ENCODE measurements at places on chromosomes 13 and 19.
A peak's percentile ranks its signal among the peaks of the same experiment; 100 is the strongest.

DNA sequence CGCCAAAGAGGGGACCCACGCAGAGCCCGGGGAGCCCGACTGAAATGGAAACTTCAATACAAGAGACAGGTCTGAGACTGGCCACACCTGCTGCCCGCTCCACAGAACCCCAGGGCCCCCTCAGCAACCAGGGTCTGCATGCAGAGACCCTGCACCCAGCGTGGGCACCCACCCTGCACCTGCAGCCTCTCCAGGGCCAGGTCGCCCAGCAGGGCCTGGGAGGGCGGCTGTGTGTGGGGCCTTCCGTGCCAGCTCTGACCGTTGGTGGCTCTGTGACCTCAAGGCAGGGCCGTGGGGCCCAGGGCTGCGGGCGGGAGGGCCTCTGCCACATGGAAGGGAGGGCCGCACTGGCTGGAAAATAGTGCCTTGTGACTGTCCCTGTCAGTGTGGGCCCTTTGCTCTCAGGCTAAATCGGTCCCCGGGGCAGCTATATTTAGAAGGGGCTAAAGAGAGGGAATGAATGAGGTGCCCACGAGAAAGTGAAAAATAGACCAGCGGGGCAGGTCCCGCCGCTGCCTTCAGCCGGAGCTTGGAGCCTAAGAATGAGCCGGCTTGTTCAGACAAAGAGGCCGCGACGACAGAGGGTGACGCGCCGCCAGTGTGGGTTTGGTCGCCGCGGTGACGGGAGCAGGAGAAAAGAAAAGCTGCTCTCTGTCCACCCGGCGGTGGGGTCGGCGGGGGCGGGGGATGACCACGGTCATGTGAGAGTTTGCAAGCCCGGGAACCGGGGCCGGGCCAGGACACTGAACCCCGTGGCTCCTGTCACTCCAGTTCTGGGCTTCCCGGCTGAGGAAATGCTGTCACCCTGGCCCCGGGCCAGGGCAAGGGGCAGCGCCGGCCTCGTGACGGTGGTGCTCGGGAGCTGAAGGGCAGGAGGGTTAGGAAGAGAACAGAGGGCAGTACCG, 70.5 kb downstream of the GADD45B start:
- no peak for DNase-seq

DNA sequence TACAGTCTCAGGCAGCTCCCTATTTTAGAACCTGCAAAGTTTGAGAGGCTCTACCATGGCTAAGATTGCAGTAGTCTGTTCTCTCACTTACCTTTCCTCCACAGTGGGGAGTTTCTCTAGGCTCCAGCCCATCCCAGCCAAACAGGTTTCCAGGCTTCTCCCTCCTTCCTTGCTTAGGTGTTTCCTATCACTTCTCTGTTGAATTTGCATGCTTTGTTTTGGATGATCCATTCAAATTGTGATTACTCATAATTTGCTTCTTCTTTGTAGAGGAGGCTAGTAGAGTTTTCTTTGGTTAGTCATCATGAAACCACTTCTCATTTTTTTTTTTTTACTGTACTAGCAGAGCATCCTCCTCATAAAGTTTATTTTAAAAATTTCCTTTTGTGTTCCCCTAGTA, 1242.2 kb upstream of the MIR17HG start:
- no peak for DNase-seq

DNA sequence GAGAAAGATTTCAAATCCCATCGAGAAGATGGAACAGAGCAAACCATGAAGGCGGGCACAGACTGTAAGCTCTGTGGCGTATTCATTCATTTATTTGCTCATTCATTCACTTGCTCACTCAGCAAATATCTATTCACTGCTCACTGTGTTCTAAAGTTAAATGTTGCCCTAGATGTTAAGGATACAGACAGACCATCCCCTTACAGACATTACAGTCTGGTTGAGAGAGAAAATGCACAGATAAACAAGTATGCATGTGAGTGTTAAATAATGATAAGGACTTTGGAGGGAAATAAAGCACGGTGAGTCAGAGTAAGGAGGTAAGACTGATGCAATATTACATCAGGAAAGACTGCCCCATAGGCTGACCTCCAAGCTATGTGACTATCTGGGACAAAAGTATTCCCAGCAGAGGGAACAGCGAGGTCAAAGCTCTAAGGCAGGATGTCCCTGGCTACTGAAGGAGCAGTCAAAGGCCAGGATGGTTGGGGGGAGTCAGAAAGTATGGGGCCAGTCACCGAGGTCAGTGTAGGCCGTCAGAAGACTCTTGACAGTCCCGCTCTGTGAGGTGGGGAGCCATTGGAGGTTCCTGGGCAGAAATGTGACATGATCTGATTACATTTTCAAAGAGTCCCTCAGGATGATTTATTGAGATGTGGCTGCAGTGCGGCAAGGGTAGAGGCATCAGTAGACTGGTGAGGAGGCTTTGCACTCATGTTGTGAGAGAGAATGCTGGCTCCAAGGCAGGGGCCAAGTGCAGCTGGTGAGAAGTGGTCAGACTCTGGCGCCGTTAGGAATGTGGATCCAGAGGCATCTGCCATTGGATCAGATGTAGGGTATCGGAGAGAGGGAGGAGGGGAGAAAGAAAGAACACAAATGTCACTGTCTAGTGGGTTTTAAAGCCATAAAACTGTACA, 37.9 kb downstream of the MBNL2 start:
- DNase-seq: no peak

GRCh38 chr13:111129465-111130115, 14.5 kb downstream of the ARHGEF7 start:
- DNase-seq: no peak

DNA sequence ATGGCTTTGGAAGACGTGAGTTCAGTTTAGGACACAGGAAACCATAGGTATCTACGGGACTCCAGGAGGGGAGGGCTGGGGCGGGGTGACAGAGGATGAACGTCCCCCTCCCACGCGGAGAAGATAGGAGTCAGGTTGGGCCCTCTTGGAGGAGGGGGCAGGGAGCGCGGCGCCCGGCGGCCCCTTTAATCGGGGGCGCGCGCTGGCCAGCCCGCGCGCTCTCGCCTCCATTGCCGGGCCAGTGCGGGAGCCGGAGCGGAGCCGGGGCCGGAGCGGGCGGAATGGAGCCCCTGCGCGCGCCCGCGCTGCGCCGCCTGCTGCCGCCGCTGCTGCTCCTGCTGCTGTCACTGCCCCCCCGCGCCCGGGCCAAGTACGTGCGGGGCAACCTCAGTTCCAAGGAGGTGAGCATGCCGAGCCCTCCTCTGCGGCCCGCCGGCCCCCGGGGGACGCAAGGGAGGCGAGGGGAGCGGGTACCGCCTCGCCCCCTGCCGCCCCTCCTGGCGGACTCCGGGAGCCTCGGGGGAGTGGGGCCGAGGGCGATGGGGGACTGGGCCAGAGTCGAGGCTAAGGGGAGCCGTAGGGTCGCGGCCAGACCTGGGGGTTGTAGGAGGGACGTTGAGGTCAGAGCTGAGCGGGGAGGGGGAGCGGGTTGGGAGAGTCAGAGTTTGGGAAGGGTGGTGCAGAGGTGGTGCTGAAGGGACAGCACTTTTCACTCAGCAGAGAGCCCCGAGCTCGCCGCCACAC, at the start of gene TMEM145:
Gene TMEM145, plus strand, starts transcription at position 214 of the 744 bp plus-strand sequence. Its CDS starts 68 bp downstream, at position 282.
- DNase-seq: no peak

DNA sequence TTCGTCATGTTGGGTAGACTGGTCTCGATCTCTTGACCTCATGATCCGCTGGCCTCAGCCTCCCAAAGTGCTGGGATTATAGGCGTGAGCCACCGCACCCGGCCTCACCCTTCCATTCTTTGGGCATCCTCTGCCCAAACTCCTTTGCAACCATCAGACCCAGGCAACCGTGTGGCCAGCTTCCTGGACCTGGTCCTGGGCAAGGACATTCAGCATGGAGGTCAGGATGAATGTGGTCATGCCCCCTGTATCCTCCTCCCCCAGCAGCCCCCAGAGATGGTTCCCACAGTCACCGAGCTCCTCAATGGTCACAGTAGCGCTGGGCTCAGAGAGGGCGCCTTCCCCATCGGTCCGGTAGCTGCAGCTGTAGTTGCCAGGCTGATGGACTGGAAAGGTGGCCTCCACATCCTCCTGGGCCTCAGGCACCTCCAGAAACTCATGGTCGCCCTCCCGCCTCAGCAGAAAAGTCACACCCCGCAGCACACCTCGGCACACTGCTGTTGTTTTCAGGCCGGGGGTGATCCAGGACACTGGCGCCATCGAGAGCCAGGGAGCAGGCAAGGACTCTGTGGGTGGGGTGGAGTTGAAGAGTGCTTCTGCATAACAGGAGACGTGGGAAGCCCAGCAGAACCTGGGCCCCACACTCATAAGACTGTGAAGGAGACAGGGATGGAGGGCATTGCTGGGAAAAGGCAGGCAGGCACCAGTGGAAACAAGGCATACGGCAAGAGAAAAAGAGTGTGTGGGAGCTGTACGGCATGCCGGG, 1.1 kb downstream of the A1BG start:
- DNase-seq: no peak

- DNase-seq: no peak
These were observed 7.8 kb downstream of the C19orf38 start for GRCh38 chr19:10855879-10856522.

- DNase-seq: no peak
These were observed 79.5 kb upstream of the SERP2 start for GRCh38 chr13:44293908-44294735.

DNA sequence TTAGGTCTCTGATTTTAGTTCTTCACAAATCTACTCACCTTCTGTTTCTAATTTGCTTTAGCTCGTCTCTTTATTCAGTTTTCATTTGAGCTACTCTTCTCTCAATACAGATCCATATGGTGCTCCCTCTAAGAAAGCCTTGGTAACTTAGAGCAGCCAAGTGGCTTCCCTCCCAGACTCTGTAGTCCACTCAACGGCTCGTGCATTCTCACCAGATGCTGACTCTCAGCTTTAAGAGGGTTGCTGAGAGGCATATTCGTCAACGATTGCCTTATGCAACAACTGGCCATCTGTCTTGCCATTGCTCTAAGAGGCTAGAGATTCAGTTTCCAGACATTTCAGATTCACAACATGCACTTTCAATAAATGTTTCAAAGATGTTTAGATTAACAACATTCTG, 785.8 kb upstream of the SLC10A2 start:
- DNase-seq: peak; percentile 96
